ENCODE measurements at places on chromosomes 11 and 22.

DNA sequence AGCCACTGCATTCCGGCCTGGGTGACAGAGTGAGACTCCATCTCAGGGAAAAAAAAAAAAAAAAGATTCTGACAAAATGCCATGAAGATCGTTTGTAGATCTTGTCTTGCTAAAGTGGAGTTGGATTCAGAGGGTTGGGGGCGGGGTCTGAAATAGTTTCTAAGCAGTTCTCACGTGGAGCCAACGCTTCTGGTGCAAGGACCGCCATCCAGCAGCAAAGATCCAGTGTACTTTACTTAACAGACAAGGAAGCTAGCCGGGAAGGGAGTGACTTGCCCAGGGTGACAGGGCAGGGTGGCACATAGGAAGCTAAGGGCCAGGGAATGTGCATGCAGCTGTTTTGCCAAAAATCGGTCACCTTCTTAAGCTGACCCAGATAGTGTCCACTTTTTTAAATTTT is 27.4 kb downstream of the APOL1 start:
- no peak for DNase-seq

DNA sequence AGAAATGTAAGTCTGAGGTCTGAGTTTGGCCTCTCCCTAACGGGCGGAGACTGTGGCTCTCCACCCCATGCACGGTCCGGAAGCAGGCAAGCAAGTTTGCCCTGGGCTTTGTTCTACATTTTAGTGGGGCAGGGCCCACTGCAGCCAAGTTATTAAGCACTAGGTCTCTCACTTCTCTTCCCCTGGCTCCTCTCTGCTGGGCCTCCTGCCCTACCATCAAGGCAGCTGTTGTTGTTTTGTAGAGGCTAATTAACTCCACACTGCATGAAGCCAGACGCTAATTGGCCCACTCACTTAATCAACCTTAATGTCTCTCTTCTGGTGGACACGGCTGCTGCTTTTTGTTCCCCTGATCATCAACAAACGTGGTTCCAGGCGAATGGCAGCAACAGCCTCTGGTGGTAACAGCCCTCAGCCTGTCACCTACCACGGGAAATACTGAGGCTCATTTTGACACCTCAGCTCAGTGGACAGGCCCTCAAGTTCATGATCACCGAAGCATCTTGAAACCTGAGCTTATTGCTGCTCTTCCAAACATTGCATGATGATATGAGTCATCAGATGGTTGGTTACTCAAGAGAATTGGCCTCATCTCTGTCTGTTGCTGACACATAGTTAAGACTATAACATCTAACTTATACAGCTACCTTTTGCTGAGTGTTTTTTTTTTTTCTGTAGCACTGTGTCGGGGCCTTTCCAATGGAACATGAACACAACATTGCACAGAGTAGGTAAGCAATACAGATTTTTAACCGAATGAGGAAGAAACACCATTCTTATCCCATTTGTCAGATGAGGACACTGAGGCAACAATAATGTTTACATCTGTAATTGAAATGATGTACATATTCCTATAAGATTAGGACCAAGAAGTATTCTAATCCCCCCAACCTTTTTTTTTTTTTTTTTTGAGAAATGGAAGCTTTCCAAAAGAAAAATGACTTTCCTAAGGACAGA is 20.8 kb upstream of the LMO2 start:
- no peak for DNase-seq

DNA sequence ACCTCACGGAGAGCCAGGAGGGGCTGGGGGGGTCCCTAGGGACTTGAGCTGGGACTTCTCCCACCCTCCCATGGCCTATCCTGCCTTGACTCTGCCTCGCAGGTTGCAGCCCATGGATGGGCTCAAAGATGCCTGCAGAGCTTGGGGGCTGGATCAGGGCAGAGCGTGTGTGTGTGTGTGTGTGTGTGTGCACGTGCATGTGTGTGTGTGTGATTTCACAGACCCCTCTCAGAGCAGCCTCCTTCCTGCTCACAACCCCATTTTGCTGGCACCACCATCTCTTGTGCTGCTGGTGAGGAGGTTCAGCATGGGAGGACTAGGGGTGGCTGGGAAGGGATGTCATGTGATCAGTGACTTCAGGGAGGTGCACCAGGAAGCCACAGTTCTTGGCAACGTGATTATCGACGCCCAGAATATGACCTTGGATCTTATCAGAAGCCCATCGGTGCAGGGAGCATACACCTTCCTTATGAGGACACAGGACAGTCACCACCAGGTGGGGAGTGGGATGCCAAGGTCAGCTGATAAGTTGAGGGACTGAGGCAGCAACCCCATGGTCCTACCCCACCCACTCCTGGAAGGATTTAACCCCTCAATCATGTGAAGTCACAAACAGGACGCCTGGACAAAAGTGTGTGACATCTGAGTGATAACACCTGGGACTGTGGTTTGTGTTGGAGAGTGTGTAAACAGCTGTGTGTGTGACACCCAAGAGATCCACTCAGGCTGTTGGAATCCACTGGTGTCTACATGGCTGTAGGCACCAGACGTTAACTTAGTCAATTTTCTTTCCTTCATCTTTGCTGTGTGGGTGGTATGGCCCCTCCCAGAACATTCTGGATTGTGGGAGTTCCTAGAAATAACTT is 1.8 kb upstream of the NAALADL1 start:
- DNase-seq: no peak

- DNase-seq: no peak
Measured at GRCh38 chr11:35057926-35058668, 80.9 kb upstream of the CD44 start.

- DNase-seq: no peak
Measured at GRCh38 chr22:46936378-46936903, 174.0 kb downstream of the TBC1D22A start.

DNA sequence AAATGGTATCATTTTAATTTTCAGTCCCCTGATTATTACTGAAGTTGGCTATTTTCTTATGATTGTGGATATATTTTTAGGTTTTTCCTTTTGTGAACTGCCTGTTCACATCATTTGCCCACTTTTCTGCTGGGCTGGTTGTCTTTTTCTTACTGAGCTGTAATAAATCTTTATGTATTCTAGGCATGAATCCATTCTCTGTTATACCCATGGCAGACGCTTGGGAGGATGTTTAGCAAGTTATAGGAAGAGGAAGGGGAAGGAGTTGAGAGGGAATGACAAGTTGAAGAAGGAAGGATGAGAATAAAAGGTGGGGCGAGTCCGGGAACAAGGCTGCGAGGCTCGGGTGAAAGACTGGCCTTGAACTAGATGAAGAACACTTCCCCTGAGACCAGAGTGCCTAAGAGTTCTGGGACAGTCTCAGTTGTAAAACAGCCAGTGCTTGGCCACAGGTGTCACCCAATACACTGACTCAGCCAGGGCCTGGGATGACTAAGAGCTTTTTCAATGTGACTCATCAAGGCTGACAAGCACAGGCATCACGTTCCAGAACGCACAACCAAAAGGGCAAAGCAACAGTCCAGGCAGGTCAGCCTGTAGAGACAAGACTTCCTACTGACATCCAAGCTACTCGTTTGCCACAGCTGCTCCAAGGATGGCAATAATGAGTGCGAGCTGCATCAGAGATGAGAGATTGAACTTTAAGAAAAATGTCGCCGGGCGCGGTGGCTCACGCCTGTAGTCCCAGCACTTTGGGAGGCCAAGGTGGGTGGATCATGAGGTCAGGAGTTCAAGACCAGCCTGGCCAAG is 35.2 kb downstream of the LRFN4 start:
- no peak for DNase-seq

DNA sequence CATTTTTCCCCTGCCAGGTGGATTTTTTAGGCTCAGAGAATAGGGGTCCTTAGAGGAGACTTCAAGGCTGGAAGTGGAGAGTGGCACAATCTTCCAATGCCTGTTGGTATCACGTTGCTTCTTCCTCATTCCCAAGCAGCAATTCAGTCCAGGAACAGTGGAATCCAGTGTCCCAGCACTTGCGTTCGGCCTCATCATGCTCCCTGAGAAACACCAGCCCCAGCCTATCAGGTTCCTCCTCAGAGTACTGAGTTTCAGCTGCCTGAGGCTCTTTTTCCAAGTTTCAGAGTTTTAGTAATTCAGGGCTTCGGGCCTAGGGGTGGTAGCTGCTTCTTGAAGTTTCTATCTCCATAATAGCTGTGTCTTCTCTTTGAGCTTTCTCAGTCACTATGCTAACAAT is 31.9 kb upstream of the NRGN start:
- DNase-seq: no peak

DNA sequence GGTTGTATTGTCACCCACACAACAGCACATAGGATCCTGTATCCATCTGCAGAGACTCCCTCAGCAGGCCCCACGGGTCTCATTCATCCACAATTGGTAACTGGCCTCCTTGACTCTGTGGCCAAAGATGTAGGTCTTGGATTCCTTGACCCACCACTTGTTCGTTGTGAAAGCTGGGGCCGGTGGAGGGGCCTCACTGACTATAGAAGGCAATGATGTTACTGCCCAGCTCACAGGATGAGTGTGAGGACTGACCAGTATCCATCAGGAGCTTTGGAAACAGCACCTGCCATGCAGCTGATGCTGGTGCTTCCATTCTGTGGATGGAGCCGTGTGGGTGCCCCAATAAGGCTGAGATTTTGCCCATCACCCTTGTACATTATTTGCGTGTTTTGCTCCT is 615.7 kb downstream of the BRD1 start:
- no peak for DNase-seq

- DNase-seq: no peak
Measured at GRCh38 chr22:28988457-28988856, 73.2 kb downstream of the C22orf31 start.

DNA sequence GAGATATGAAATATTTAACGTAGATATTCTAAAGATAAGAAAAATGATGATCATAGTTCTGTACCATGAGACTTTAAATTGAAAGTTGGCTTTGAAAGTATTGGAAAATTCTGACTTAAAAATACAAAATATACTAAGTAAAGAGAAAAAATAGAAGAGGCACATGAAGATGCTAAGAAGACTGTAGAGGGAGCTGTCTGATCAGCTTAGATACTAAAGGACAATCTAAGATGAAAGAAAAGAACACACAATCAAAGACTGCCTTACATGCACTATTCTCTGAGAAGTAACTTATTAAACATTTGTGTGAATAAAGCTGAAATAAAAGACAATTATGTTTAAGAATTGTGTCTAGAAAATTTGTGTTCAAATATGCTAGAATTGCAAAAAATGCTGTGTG is 55.1 kb downstream of the RBMXL2 start:
- no peak for DNase-seq

DNA sequence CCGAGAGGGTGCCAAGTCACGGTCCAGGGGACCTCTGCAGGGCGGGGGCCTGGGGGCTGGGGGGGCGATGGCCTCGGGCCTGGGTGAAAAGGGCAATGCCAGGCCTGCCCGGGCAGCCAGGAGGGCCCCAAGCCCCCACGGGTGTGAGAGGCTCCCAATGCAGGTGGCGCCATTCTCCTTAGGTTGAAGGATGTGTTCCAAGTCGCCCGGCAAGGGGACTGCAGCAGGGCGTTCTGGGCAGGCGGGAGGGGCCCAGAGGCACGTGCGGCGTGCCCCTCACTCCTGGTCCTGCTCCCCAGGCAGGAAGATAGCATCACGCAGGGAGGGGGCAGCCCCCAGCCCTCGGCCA is 730 bp upstream of the TNNI2 start:
- no peak for DNase-seq

DNA sequence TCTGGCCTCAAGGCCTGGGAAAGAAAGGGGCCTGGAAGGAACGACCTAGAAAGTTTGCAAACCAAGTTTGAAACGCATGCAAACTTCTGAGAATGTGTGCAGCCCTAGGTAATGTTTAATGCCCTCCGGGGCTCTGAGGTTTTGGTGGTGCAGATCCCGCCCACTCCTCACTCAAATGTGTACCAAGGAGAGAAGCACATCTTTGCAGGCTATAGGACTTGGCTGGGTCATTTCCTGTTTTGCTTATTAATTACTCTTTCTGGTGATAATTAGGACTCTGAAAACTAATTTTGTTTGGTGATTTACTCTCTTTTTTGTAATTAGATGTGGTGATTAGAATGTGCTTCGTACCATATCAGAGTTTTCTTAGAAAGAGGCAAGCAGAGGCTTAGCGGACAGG is 625.9 kb upstream of the CADM1 start:
- no peak for DNase-seq

GRCh38 chr11:134248910-134249480 is 4.2 kb downstream of the THYN1 start:
- no peak for DNase-seq

GRCh38 chr11:85805387-85805786 is 5.6 kb downstream of the SYTL2 start:
- no peak for DNase-seq

GRCh38 chr11:106974831-106975230 is 43.4 kb downstream of the GUCY1A2 start:
- DNase-seq: no peak

DNA sequence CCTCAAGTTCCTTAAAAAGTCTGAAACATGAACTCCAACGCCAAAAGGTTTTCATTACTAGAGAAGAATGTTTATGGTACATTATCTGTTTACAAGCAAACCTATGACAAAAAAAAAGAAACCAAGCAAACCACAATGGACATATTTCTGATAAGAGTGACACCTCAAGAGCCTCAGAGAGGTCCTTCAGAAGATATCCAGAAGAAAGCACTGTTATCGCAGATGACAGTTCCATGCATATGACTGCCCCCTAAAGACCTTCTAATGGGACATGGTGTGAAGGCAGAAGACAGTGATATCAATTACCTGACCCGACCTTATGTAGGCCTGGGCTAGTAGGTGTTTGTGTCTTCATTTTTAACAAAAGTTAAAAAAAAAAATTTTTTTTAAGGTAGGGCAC is 3.1 kb downstream of the HDHD5 start:
- no peak for DNase-seq

DNA sequence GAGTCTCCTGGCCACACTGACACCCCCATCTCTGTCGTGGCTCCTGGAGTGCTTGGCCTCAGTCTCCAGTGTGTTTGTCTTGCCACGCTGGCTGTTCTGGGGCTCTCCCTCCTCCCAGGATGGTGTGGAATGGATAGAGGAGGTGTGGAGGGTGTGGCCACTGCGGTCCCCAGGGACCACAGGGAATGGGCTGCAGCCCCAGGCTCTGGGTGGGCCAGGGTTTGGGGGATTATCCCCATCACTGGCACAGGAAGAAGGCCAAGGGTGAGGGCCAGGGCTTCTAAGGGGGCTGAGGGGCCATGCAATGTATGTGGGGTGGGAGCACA is 8.1 kb downstream of the GNAZ start:
- DNase-seq: no peak

DNA sequence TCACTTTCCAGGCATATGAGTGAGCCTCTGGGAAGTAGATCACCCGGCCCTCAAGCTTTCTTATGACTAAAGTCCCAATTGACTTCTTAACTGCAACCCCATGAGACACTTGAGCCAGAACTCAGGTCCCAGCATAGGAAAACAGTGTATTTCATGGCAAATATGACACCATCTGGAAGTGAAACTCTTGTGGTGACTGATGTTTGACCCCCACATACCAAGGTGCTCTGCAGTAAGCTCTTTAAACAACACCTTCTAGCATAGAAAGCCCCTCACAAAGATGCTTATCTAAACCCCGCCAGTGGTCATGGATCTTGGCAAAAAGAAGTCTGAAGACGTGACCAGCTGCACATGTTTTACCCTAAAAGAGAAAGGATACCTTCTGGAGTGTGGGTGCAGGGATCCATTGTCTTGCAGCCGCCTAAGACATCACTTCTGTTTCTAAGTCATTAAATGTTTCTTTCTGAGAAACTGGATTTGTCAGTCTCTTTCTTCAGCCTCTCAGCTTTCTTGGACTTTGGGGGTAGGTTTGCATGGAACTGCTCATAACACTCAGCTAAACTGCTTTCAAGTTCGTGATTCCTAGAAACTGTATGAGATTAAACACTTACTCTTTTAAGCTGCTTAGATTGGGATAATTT is 7.4 kb upstream of the PELI3 start:
- no peak for DNase-seq
